Fibroblast of villous mesenchyme (primary cell): ENCODE measurements at places on chromosomes 6 and 20. TPM values are rescaled to one million over a fixed set of nuclear protein-coding genes. Genes with fewer than 3 reads are reported as not detected.

Gene INSM1
- total RNA-seq: under 0.01 TPM in 1 of 2 replicates, not detected in the other

Gene EFCAB8
- 0.32 and 1.3 TPM in 2 replicates for total RNA-seq

Gene ACTL10
- 1.7 and 2.6 TPM in 2 replicates for total RNA-seq

Gene CST2
- not detected in 2 replicates for total RNA-seq

Gene FOXC1
- 1.9 and 2.2 TPM in 2 replicates for total RNA-seq

Gene TINAG
- not detected in 2 replicates for total RNA-seq

Gene GJA10
- total RNA-seq: not detected in 2 replicates

Gene C2
- 1.3 and 2.3 TPM in 2 replicates for total RNA-seq

Gene HLA-DOB
- 0.32 and 0.43 TPM in 2 replicates for total RNA-seq

Gene TSPO2
- total RNA-seq: not detected in 2 replicates
